Fibroblast of upper back skin (primary cell): ENCODE measurements at places on chromosomes 11 and 22.

- peak; percentile 59 for DNase-seq
These were observed 4.7 kb downstream of the TCIRG1 start for GRCh38 chr11:68043349-68044144.

DNA sequence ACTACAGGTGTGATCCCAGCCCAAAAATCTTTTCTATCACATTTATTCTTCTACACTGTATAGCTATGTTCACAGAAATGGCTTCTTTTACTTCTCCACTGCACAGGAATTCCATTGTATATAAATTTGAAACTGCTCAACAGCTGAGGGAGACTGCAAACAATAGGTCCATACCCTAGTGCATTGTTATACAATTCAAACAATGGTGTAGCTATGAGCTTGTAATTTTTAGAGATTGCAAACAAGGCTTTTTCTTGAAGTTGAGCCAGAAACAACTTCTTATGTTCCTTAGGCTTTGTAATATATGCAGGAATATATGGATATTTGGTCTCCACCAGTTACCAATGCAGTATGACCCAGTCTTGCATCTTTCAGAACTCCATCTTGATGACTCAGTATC, 19.5 kb upstream of the SIK3 start:
- DNase-seq = no peak

DNA sequence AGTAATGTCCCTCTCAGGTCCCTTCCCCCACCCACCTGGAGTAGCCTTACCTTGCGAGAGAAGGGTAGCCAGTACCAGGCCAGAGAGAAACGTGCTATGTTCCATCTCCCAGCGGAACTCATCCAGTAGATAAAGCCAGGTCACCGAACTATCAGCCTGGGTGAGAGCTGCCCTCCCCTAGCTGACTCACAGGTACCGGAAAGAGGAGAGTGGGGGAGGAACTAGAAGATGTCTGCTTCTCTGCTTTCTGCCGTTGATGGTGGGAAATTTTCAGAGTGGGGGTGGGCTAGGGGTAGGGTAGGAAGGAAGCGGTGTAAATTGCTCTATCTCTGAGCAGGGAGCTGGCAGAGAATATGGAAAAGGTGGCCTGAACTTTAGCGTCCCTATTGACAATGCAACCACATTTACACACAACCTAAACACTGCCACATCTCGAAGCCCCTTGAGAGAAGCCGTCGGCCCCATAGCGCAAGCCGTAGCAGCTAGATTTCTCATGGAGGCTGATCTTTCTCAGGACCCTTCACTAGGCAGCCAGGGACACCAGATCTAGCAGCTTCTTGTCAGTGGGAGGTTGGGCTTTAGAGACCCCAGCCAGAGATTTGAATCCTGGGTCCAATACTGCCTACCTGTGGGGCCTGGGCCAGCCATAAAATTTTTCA, at the start of gene CD3D:
CD3D (minus strand) TSS at position 203 of the 659 bp plus-strand sequence; CDS start at position 105, 98 bp downstream.
- DNase-seq = no peak

GRCh38 chr11:47995360-47995769, 15.0 kb downstream of the PTPRJ start:
- DNase-seq = no peak

- DNase-seq = no peak
These were observed 638.5 kb downstream of the NELL1 start for GRCh38 chr11:21307874-21308273.

DNA sequence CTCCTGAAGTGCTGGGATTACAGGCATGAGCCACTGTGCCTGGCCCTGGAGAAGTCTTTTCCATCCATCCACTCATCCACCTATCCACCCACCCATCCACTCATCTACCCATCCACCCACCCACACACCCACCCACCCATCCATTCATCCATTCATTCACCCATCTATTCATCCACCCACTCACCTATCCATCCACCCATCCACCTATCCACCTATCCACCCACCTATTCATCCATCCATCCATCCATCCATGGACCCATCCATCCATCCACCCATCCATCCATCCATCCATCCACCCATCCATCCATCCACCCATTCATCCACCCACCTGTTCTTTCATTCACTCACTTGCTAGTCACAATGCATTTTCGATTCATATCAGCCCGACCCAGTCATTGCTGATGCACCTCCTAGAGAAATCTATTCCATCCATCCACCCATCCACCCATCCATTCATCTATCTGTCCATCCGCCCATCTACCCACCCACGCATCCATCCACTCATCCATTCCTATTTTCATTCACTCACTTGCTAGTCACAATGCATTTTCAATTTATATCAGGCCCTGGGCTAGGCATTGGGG, 17.7 kb upstream of the SUN2 start:
- no peak for DNase-seq

- no peak for DNase-seq
These were observed 31.9 kb downstream of the OTOG start for GRCh38 chr11:17578958-17579357.

DNA sequence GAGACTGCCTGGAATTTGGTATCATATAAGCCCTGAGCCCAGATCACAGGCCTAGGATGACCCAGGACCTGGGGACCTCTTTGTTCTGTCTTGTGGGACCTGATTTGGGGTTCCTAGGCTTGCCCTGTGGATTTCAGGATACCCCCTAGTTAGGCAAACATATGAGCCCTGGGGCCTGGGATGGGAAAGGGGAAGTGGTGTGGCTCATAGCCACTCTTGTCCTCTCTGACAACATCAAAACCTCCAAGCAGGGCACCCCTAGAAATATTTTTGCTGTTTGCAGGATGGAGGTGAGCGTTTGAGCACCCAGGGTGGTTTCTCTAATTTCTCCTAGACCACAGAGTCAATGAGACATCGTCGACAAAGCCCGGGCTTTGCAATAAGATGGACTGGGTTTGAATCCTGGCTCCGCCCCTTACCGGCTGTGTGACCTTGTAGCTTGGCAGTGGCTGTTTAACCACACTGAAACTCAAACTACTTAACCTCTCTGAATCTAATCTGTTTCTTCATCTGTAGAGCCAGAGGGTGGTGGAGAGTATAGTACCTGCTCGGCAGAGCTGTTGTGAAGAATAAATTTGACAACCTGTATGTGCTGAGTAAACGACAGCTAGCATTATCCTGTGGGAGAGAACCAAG, 5.3 kb upstream of the LRRC10B start:
- DNase-seq = no peak

- DNase-seq = no peak
These were observed 322.2 kb downstream of the AASDHPPT start for GRCh38 chr11:106399624-106400023.

GRCh38 chr11:65308281-65308891, 6.3 kb upstream of the CDC42EP2 start:
- no peak for DNase-seq

GRCh38 chr11:21582791-21583190, 610.1 kb upstream of the ANO5 start:
- DNase-seq = no peak

GRCh38 chr11:63599211-63600122, 14.8 kb downstream of the PLAAT3 start:
- peak; percentile 80 for DNase-seq

DNA sequence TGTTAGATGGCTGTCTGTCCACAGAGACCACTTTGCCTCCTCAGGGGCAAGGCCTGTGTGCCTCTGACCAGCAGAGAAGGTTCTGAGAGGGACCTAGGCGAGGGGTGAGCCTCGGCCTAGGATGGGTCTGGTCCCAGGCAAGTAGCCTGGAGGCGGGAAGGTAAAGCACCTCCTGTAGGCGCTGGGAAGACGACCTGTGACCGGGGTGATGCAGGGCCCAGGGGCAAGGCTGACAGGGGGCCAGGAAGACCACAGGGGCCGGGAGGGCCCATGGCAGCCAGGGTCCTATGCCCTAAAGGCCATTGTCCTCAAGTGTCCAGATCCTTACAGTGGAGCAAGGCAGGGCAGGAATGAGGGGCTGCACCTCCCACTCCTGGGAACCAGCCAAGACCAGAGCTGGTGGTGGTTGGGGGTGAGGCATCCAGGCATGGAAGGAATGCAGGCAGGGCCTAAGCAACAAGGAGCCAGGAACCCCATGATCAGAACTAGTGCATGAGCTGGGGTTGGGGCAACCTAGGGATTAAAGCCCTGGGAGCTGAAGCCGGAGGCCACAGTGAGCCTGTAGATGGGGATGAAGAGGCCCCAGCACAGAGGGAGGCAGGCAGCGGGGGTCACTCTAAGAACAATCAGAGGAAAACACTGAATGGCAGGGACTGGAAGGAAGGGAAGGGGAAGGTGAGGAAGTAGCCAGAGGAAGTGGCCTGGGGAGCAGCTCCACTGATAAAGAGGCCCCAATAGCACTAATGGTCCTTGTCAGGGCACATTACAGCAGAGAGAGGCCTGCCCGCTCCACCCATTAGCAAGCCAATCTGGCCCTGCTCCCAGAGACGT, 32.9 kb upstream of the KLHL35 start:
- DNase-seq = peak; percentile 82

GRCh38 chr22:26974034-26974433, 316.6 kb downstream of the MIAT start:
- DNase-seq = no peak

DNA sequence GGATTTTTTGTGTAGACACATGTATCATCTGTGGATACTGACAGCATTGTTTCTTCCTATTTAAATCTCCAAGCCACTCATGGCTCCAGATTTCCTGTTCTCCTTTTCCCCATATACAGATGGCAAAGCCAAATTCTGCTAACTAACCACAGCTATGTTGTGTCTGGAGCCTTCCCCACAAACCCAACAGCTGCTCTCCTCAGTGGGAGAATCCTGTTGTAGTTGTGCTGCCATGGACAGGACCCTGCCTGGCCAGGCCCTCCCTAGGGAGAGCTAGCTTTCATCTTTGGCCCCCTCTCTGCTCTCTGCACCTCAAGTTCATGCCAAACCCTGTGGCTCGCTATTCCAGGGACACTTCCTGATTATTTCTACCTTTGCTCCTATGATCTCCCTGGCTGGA, 106.4 kb upstream of the CCDC90B start:
- DNase-seq = no peak

- no peak for DNase-seq
These were observed 136.7 kb upstream of the TTC12 start for GRCh38 chr11:113177671-113178070.

GRCh38 chr22:44318751-44319150, 6.0 kb upstream of the SHISAL1 start:
- no peak for DNase-seq

DNA sequence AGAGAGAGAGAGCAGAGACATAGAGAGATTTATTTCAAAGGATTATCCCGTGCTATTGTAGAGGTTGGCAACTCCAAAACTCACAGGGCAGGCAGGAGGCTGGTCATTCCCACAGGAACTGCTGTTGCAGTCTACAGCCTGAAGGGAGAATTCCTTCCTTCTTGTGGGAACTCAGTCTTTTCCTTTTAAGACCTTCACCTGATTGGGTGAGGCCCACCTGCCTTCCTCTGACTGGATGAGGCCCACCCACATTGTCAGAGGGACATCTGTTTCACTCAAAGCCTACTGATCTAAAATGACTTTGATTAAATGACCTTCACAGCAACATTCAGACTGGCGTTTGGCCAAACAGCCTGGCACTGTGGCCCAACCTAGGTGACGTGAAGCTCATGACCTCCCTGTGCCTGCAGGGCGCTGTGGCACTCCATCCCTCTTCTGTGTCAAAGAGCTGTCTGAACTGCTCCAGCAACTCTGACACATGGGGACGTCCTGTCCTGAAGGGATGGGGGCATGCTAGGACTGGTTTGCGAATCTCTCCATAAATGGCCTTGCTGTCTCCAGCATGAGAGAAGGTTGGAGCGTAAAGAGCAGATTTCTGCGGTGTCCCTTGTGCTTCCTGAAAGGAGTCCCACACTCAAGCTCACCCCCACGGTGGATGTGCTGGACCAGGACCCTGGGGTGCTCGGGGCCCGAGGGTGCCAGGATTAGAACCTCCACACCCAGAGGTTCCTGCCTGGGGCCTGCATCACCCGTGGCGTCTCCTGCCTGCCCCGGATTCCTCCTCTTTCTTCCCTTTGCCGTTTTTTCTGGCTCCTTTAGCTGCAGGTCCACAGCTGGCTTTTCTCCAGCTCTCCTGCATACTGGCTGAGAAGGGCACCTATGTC, 20.7 kb downstream of the KRTAP5-5 start:
- DNase-seq = no peak

DNA sequence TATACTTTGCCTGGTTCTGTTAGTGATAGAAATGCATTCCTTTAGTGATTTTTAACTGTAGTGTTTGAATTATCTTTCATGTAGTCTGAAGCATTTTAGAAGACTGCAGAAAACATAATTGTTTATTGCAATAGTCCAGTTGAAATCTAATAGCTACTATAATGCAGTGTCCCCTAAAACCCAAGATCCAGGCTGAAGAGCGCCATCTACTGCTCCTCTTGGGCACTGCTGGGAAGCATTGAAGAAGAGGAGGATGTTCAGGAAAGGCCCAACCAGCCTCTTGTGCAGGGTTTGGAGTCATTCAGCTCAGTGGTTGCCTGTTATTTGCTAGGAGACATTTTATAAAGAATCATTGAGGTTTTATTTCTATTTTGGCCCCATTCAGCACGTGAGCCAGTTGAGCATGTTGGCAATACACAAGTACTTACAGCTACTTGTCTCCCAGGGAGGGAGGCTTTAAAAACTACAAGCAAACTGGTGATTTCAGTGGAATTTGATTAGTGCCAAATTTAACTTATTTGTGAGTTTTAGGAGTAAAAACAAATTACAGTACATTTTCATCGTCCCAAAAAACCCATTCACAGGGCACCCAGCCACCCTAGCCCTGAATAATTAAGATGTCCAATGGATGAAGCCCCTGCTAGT, 74.9 kb upstream of the HORMAD2 start:
- peak; percentile 76 for DNase-seq

DNA sequence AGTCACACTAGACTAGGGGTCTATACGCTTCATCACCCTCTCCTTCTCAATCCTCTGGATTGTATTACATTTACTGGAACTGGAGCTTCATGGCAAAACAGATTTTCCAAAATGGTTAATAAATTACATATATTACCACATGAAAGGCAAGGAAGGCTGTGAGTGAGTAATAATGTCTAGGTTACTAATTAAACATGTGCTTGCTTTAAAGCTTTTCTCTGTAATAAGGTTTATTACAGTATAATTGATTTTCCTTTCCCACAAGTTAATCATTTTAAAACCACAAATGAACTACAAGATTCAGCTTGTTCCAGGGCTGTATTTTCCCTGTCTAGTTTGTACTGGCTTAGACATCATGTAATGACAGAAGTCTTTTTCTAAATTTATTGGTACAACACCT, 25.6 kb downstream of the MMP13 start:
- DNase-seq = no peak

GRCh38 chr22:37943825-37944198, 9.6 kb downstream of the C22orf23 start:
- no peak for DNase-seq

- no peak for DNase-seq
These were observed 44.8 kb downstream of the TENM4 start for GRCh38 chr11:79396001-79396400.

GRCh38 chr11:20159466-20160381, 551 bp downstream of the DBX1 start:
- DNase-seq = no peak

- DNase-seq = peak; percentile 83
These were observed 1012.1 kb downstream of the OPCML start for GRCh38 chr11:132520199-132520598.
